ENCODE measurements at places on chromosomes 16 and 17.

GRCh38 chr16:27769561-27770255 is 219.8 kb downstream of the KATNIP start:
- no peak for DNase-seq

GRCh38 chr17:78759203-78759968 is 22.7 kb downstream of the CYTH1 start:
- DNase-seq: no peak

DNA sequence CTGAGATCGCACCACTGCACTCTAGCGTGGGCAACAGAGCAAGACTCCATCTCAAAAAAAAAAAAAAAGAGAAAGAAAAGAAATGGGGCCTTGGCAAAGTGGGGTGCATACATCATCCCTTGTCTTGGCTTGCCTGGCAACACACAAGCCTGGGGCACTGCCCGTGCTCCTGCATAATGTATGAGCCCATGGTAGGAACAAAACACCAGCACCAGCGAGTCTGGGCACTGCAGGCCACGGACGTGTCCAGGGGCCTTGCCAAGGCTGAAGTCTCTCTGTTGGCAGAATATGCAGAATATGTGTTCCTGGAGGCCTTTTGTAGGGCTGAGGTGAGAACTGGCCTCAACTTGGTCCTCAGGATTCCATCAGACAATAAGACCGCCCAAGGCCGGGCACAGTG is 15.7 kb upstream of the ALDOA start:
- DNase-seq: no peak

GRCh38 chr17:70166615-70167014 is 2.7 kb upstream of the KCNJ2 start:
- no peak for DNase-seq

DNA sequence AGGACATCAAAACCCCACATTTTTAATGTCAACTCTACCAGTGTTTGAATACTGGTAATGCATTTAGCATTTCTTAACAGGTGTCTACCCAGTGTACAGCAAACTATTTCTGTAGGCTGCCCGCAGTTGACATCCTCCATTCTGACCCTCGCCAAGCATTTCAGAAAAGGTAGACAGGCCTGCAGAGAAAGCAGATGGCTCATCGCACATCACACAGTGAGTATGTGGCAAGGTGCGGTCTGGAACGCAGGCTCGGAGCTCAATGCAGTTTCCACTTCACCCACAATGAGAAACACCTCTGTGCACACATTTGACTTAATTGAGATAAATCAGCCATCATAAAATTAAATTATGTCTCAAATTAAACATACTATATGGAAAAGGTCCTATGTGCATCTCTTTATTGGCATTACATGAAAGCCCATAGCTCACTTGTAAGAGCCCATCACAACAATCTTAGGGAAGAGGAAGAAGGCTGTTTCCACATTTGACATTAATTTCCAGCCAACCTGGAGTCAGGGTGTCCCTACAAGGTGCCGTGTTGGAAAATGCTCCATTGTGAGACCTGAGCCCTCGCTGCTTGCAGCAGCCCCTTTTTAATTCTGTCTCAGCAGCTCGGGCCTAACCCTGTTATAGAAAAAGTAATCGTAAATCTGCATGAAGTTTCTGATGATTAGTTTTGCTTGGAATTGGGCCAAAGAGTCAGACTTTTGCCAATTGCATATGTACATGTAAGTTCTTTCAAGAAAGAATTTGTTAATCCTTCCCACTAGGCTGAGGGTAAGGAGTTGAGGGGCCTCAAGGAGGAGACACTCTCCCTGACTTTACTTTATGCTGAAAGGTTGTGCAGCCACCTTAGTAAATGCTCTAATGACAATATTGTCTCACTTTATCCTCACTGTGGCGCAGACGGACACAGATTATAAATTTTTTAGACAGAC is 378.7 kb upstream of the DYNLRB2 start:
- DNase-seq: no peak

DNA sequence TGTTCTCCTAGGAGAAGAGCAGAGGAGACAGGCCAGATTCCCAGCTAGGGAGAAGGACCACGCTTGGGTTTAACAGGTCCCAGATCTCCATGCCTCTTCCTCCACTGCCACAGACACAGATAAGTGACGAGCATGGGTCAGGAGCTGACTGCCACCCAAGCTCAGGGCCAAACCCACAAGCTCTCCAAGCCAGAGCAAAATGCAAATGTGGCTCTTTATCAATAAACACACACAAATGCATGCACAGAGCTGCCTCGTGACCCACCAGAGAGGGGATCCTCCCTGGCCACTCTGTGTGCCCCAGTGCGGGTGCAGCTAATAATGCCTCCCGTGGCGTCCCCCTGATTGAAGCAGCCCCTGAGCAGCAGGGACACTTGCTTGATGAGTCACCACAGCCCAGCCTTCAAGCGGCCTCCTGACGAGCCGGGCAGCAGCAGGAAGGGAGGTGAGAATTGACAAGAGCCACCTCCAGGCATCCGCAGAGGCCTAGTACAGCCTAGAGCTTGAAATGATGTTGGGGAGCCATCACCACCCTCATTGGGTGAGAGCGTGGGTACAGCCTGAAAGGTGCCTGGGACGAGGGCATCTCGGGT is 143.9 kb downstream of the CCDC182 start:
- no peak for DNase-seq

- DNase-seq: no peak
Observed at GRCh38 chr17:70446446-70446845, 277.1 kb downstream of the KCNJ2 start.

- no peak for DNase-seq
Observed at GRCh38 chr17:81918832-81919545, 1.0 kb upstream of the SIRT7 start.

Data from GM12892 (cell line).